HFFc6 (cell line): ENCODE measurements at places on chromosomes 7 and 10. TPM values are rescaled to one million over a fixed set of nuclear protein-coding genes. Genes with fewer than 3 reads are reported as not detected.

GRCh38 chr7:46616636-46617035 is 695.6 kb upstream of the IGFBP3 start:
- no peak for DNase-seq

GRCh38 chr7:81789406-81790119 is 19.7 kb upstream of the HGF start:
- no peak for DNase-seq

- DNase-seq: peak; percentile 23
Observed at GRCh38 chr10:96370584-96371157, 11.9 kb upstream of the OPALIN start.

The ACTR3C gene
- not detected in 3 replicates for total RNA-seq

DNA sequence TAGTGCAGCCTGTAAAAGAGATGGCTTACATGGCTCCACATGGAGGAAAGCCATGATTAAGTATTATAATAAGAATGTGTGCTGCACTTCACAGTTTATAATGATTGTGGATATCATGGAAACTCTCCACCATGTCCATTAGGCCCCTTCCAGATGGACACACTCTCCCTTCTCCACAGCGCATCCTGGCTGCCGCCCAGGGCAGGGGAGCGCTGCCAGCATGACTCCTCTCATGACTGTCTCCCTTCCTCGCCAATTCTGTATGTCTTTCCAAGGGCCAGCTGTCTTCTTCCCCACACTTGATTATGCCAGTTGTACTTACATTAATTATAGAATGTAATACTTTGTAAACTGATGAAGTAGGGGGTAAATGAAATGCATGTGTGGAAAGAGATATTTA is 259.3 kb upstream of the TMEM72 start:
- DNase-seq: peak; percentile 33

The CHAT gene
- total RNA-seq: not detected in 2 replicates
